Left renal pelvis (tissue), 4 donors: ENCODE measurements at places on chromosomes 1 and 21. TPM values are rescaled to one million over a fixed set of nuclear protein-coding genes. Genes with fewer than 3 reads are reported as not detected.

MFN2 gene
- polyA plus RNA-seq: 59.4 TPM

IFI44L gene
- polyA plus RNA-seq: 8.0 TPM

RXFP4 gene
- 0.13 TPM for polyA plus RNA-seq

IQGAP3 gene
- 11.6 TPM for polyA plus RNA-seq

RPTN gene
- not detected for polyA plus RNA-seq

CCDC190 gene
- polyA plus RNA-seq: not detected
